ENCODE measurements at places on chromosomes 13 and 19.

DNA sequence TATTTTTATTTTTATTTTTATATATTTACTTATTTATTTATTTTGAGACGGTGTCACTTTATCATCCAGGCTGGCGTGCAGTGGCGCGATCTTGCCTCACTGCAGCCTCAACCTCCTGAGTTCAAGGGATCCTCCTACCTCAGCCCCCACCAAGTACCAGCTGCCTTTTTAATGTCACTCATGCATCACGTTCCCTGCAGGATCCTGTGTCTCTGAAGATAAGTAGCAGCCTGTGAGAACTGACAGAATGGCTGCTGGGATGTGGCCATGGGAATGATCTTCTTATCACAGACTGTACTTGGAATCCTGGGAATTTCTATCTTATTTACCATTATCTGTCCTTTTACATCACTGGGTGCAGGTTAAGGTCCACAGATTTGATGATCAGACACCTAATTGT is 9.2 kb upstream of the ZNF761 start:
- DNase-seq: no peak

DNA sequence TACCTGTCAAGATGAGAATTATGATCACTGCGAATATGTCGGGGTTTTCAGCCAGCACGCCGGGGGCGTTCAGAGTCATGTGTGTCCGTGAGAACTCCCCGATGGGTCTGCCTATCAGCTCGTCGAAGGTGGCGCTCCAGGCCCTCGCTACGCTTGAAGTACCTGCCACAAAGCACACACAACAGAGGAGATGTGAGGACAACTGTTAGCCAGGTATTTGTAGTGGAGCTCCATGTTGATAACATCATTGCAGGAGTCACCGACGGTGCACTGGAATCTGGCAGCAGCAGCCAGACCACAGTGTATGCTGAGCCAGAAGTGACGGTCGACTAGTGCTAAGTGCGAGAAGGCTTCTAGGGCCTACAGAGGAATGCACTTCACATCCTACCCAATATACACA is 62.7 kb downstream of the SLC7A1 start:
- DNase-seq: no peak

GRCh38 chr19:11538232-11539036 is at the start of gene CNN1:
Gene CNN1 (plus strand): TSS chr19:11538851. CDS start chr19:11538928, 77 bp downstream.
- DNase-seq: no peak

GRCh38 chr13:73610799-73611592 is 523.2 kb downstream of the KLF12 start:
- no peak for DNase-seq

GRCh38 chr19:46503848-46504453 is 8.3 kb upstream of the PNMA8B start:
- DNase-seq: no peak

- no peak for DNase-seq
These were observed 13.3 kb downstream of the SLC25A42 start for GRCh38 chr19:19077103-19077502.

- DNase-seq: no peak
These were observed 67.3 kb upstream of the C1QTNF9 start for GRCh38 chr13:24242100-24242499.

DNA sequence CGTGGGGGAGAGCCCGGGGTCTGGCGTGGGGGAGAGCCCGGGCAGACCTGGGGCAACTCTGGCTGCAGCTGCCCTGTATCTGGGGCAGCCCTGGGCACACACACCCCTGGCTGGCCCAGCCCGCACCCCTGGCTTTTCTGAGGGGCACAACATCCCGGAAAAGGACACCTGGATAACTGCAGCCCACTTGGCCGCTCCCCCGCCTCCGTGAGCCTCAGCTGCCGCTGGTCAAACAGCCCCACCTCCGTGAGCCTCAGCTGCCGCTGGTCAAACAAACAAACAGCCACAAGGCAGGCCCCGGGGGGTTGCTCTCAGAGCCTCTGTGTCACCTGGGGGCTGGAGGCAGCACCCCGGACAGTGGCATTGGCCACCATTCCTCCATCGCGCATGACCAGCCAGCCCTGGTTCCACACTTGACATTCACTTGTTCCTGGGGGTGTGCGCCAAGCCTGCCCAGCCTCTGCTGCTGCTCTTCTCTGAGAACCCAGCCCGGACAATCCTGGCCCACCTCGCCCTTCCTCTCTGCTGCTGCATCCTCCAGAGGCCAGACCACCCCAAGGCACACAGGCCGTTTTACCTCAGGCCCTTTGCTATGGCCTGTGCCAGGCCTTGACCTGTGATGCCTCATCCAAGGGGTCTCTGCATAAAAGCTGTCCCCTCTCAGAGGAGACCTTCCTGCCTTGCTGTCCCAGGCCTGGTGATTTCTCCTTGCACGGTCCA is 19.9 kb downstream of the CEBPG start:
- no peak for DNase-seq

GRCh38 chr19:19342086-19343015 is 21.7 kb downstream of the MAU2 start:
- peak; percentile 22 for DNase-seq

GRCh38 chr19:45154064-45154827 is 6.5 kb downstream of the NKPD1 start:
- DNase-seq: no peak

DNA sequence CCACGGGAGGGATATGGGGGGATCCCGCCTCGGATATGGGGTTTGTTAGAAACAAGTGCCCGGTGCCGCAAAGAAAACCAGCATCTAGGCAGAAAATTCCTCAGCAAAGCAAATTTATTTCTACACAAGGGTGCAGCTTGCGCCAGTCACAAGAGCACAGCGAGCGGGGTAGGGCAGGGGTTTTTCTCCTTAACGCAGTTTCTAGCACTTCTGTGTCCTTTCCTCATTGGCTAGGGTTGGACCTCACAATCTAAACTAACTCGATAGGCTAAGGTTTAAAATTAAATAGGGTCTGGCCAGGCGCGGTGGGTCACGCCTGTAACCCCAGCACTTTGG is 595 bp downstream of the ZNF440 start:
- DNase-seq: no peak

- no peak for DNase-seq
These were observed 17.2 kb downstream of the BRD4 start for GRCh38 chr19:15315101-15315500.

DNA sequence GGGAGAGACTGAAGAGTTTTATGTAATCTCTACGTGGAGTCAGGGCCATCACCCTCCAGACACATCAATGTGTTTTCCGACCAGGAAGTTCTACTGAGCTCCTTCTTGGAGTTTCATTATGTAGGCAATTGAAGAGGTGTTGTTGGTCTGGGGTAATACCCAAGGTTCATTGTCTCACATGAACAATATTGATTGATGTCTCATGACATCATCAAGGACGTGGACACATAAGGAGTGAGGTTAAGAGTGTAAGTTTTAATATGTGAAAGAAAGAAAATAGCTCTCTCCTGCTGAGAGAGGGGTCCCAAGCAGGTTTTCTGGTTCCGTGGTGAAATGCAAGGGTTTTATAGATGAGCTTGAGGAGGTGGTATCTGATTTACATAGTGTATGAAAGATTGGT is 280.7 kb upstream of the MIR17HG start:
- no peak for DNase-seq

GRCh38 chr19:38618590-38619360 is at the start of gene EIF3K:
Gene EIF3K (plus strand): TSS chr19:38619188. CDS start chr19:38619269, 81 bp downstream.
- DNase-seq: peak; percentile 98

DNA sequence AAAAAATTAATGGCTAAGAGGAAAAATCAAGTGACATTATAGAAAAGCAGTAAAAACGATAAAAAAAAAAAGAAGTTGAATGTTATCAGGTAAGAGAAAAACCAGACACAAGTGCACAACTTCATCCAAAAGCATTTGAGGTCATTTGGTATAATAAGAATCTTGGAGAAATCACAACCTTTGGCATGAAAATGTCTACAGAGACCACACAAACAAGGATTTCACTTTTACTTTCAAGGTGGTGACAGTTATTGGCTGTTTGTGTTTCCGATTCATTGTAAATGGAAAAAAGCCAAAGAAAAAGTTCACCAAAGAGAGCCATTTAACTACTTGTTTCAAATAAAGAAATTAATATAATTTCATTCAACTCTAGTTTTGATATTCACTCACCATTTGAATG is 1193.5 kb downstream of the PCDH9 start:
- no peak for DNase-seq

GRCh38 chr13:79386125-79386826 is 19.8 kb downstream of the RBM26 start:
- DNase-seq: no peak

- DNase-seq: peak; percentile 99
These were observed 1.9 kb upstream of the ZBTB32 start for GRCh38 chr19:35702223-35703012.

Data from NCI-H1694 treated with DMSO at 0.1 percent for 48 hours (cell line).